ENCODE measurements at places on chromosomes 11 and 22.

- DNase-seq, result no peak
These were observed 162.5 kb upstream of the ISX start for GRCh38 chr22:34903416-34903815.

DNA sequence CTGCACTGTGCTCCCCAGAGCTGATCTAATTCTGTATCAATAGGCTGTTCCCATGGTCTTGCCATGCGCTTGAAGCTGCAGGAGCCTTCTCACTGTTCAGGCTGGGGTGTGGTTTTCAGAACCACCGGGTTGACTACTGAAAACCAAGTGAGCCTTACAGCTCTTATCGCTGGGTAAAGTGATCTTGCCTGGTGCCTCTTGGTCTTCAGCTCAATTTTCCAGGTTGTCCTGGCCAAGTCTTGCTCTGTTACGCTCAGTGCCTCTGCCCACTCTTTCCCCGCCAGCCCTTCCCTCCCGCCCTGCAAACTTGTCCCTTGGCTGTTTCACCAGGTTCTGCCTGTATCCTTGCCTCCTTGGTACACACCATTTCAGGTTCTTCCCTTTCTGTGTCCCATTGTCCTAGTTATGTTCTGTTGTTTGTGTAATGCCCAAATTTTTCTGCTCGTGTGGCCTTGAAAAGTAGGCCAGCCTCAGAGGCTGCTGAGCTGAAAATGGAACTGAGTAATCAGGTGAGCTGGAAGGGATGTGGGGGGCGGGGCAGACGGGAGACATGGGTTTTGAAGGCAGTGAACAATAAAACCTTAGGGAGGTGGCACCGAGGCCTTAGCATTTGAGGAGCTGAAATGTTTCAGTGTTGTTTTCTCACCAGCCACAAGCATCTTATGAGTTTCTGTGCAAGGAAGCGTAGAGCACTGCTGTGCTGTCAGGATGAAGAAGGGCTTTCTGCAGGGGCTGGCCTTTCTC lies 11.2 kb downstream of the PEX26 start:
- no peak for DNase-seq

- DNase-seq, result no peak
These were observed 2.1 kb downstream of the UCP3 start for GRCh38 chr11:74006743-74007304.

- no peak for DNase-seq
These were observed 154.2 kb upstream of the NAV2 start for GRCh38 chr11:19558189-19558986.

GRCh38 chr11:132062031-132062430 lies 691.6 kb downstream of the NTM start:
- peak; percentile 93 for DNase-seq

All from NCI-H146 (cell line).